ENCODE measurements at places on chromosomes 3 and 15.

- no peak for DNase-seq
These were observed 35.6 kb upstream of the ARHGEF3 start for GRCh38 chr3:56837196-56837955.

- no peak for DNase-seq
These were observed 125.4 kb upstream of the RAD18 start for GRCh38 chr3:9088441-9089353.

GRCh38 chr15:61994216-61994615 is 66.0 kb downstream of the VPS13C start:
- no peak for DNase-seq

- no peak for DNase-seq
These were observed 54.7 kb downstream of the TRPM1 start for GRCh38 chr15:31046759-31047359.

DNA sequence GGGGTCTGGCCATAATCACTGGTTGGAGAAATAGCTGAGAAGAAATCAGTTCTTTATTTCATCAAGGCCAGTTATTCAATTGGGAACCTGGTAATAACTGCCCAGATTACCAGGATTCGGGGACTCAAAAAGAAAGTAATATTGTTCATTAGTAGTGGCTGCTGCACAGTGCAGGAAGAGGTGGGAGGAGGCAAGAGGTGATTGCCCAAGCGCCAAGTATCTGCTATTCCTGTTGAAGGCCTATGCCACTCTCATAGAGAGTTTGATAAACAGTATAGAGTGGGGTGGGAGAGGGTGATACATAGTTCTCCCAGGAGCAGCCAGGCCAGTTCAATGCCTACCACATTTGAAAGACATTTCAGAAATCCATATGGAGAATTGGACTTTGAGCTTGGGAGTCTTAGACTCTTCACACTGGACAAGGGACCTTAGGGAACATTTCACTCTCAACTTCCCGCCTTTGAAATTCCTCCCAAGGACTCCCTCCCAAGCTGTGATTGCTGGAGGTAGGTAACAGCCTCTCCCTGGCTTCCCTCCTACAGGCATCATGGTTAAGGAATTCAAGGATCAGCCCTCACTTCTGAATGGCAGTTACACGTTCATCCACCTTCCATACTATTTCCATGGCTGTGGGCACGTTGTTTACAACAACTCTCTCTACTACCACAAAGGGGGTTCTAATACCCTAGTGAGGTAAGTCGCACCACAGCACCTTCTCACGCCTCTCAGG is 59.8 kb downstream of the GLDN start:
- no peak for DNase-seq

DNA sequence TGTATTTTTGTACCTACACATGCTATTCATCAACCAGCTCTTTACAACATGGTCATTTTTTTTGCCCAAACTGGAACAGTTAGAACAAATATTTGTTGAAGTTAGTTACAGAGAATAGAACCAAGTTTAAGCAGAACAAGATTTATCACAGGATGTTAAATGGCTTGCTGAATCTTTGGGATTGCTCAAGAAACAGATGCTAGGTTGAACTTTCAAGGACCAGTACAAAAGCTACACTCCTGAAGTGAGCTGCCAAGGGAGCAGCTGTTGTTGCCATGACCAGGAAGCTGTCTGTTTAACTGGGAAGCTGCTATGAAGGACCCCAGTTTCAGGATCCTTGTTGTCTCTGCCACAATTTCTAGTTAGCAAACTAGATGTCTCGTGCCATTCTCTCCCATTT is 53.7 kb downstream of the ZIC1 start:
- no peak for DNase-seq
